Stimulated activated CD8-positive, alpha-beta memory T cell treated with anti-CD3 and anti-CD28 coated beads, Interleukin-4, amount 100 ng/mL, for 4 hours (primary cell): ENCODE measurements at places on chromosomes 2 and 18.

DNA sequence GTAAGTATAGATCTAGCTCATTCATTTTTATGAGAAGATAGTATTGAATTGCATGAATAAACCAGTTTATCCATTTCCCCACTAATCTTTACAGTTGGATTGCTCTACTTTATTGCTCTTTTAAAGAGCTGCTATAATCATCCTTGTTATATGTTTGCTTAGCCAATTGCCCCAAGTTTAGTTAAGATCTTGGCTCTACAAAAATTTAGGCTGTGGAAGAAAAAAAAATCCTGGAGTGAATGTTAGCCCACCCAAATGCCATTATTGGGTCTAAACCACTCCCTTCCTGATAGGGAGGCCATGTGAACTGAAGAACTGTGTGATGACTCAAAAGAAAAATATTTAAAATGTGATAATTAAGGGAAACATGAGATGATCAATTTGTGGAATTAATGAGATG, 2.9 kb downstream of the ALS2 start:
- no peak for DNase-seq

- DNase-seq: no peak
These were observed 206.3 kb downstream of the ARL6IP6 start for GRCh38 chr2:152924722-152925121.

DNA sequence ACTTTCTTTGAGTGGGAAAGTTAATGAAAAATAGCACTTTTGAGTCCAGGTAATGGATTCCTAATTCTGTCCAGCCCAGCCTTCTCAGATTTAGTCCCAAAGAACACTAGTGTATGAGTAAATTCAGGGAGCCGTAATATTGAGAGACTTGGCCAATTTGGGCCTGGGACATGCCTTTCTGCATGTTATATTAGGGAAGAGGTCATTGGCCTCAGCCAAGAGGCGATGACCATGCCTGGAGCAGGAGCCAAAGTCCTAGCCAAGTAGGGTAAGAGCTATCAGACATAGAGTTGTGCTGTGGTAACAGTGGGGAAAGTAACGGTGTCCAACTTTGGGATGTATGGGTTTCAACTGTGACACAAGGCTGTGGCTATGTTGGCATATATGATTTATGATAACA, 336.5 kb upstream of the ZNF804A start:
- no peak for DNase-seq

- no peak for DNase-seq
These were observed 674 bp upstream of the ERBB4 start for GRCh38 chr2:212539072-212539880.

- no peak for DNase-seq
These were observed 110.0 kb downstream of the TANC1 start for GRCh38 chr2:159078443-159078842.
